ENCODE measurements at places on chromosomes 1 and 21.

DNA sequence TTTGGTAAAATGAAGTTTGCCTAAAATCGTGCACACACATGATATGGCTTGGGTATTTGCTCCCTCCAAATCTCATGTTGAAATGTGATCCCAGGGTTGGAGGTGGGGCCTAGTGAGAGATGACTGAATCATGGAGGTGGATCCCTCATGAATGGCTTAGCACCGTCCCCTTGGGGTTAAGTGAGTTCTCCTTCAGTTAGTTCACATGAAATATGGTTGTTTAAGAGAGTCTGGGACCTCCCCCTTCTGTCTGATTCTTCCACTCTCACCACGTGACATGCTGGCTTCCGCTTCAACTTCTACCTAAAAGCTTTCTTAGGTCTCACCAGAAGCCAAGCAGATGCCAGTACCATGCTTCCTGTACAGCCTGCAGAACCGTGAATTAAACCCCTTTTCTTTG lies 58.4 kb downstream of the SIPA1L2 start:
- DNase-seq: no peak

GRCh38 chr21:33950431-33951079 lies 35.0 kb upstream of the ATP5PO start:
- no peak for DNase-seq

DNA sequence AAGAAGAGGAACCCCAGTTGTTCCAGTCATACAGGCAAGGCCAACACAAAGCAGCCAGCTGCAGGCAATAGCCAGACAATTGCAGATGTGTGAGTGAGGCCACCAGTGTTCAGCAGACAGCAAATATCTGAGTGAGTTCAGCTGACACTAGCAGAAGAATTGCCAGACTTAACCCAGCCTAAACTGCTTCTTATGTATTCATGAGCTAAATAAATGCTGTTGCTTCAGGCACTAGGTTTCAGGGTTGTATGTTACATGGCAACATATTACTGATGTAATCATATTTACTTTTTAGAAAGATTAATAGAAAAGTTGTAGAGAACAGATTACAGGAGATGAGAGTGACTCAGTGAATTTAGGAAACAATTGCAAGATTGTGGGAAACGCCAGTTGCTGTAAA lies 129.8 kb upstream of the CHODL start:
- no peak for DNase-seq

DNA sequence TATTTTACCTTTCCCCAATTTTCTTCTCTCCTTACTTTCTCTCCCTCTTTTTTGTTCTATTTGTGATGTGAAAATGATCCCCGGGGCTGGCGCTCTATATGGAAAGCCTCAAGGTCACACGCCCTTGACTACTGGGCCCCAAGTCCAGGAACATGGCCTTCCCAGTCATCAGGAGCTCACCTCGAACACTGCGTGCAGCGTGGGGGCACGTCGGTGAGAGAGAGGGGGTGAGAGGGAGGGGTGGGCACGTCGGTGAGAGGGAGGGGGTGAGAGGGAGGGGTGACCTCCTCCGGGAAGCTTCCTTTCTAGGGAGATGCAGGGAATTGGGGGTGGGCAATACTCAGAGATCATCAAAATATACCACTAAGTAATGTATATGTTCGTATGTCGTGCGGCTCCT lies 94.6 kb upstream of the TMPRSS2 start:
- DNase-seq: no peak

Data from neuronal stem cell (in vitro differentiated cells).